ENCODE measurements at places on chromosomes 2 and 18.

DNA sequence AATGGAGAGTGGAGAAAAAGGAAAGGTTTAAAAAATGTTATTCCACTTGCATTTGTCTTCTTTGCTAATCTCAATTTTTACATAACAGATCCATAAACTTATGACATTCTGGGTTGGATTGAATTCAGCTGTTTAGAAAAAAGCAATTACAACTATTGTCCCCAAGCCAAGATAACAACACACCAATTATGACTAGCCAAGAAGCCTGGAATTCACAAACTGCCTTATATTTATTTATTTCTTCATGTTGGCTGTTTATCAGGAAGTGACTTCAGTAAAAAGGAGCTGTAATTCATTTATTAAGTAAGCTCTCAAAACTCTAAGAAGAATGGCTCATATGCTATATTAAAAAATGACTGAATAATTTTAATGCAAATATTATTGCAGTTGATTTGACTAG lies 137.4 kb downstream of the CALCRL start:
- DNase-seq, result no peak

DNA sequence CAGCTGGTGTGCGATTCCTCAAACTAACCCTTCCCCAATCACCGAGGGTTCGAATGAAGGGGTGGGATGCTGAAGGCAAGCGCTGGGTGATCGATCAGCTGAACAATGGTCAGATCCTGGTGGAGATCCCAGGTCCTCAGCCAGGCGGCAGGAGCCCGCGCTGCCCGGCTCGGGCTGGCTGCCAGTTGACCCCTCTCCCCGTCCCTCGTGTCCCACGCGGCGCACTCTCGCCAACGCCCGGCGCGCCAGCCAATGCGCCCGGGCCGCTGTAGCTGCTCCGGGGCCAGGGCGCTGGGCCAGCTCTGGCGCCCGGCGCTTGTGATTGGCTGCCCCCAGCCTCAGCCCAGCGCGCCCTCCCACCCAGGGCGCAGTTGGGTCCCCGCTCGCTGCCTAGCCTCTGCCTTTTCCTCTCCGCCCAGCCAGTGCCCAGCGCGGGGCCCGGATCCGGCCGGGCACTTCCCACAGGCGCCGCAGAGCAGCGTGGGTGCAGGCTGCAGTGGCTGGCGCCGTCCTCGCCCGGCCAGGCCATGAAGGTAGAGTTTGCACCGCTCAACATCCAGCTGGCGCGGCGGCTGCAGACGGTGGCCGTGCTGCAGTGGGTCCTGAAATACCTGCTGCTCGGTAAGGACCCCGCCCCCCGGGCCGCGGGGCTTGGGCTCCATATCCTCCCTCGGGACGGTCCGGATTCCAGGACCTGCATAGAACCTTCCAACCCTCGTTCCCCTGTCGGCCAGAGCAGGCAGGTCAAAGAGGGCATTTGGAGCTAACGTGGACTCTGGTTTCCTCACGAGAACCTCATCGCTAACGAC lies at the start of gene MOGAT1:
MOGAT1 (plus strand) TSS at position 400 of the 809 bp plus-strand sequence; CDS start at position 528, 128 bp downstream.
- no peak for DNase-seq

DNA sequence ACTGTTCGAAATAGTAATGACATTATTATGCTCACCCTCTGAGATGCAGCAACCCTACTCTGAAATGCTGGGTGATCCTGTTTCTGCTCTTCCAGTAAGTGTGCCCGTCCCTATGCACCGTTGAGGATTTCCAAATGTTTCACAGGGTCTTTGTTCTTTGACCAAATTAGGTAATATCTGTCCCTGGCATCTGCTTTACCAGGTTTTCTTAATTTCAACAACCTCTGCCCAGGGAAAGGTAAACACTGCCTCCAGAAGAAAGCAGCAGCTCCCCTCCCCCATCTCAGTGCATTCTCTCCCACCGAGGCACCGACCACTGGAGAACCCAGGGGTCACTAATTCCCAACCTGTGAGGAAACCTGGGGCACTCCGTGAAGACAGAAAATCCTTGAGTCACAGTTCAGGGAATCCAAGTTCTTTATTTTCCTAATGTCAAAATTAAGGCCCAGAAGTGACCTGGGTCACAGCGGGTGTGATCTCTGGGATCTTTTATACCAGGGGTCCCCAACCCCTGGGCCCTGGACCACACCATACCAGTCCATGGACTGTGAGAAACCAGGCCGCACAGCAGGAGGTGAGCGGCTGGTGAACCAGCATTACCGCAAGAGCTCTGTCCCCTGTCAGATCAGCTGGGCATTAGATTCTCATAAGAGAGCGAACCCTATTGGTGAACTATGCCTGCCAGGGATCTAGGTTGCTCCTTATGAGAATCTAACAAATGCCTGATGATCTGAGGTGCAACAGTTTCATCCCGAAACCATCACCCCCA lies 1.2 kb upstream of the GRB14 start:
- DNase-seq, result no peak

DNA sequence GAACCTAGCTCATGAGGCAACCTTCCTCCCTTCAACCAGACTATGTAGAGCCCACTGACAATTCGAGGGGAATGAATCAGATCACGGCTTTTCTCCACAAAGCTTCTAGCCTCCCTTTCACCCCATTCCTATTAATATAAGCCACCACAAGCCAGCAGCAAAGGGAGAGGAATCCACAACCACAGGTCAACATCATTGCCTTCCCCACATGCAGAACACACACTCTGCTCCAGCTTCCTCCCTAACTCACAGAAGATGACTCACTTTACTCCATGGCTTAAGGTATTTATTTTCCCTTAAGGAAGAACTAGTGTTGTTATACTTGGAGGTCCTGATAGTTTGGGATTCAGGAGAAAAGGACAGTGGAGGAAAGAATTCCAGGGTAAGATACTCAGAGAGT lies 272.2 kb downstream of the C1D start:
- no peak for DNase-seq

GRCh38 chr2:127545796-127546195 lies 10.3 kb downstream of the MYO7B start:
- DNase-seq, result no peak

- DNase-seq, result no peak
These were observed 34.3 kb upstream of the TAF1B start for GRCh38 chr2:9809064-9809356.

DNA sequence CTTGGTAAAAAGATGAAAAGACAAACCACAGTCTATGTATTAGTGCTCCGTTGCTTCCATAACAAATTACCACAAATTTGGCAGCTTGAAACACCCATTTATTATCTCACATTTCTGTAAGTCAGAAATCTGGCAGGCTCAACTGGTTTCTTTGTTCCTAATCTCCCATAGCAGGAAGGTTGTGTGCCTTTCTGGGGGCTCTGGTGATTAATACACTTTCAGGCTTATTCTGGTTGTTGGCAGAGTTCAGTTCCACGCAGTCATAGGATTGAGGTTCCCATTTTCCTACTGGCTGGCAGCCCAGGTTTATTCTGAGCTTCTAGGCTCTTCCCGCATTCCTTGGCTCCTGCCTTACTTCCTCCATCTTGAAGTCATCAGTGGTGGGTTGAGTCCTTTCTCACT lies 189.3 kb downstream of the ANAPC1 start:
- no peak for DNase-seq

GRCh38 chr2:223692191-223692947 lies 90.2 kb upstream of the SCG2 start:
- no peak for DNase-seq

DNA sequence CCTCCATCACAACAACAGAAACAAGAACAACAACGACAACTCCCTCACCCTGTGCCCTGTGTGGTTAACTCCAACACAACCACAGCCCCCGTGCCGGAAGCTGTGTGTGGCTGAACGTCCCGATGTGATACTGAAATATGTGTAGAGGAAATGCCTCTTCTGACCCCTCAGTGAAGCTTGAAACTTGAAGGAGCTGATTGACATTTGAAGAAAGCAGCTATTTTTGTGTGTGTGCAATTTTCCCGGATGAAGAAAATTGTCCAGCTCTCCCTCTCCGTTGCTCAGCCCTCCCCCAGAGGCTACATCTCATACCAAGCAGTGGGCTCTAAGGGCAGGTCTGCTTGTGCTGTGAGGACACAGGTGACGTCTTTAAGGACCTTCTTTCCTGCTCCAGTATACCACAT lies 173.8 kb downstream of the ICOS start:
- no peak for DNase-seq

DNA sequence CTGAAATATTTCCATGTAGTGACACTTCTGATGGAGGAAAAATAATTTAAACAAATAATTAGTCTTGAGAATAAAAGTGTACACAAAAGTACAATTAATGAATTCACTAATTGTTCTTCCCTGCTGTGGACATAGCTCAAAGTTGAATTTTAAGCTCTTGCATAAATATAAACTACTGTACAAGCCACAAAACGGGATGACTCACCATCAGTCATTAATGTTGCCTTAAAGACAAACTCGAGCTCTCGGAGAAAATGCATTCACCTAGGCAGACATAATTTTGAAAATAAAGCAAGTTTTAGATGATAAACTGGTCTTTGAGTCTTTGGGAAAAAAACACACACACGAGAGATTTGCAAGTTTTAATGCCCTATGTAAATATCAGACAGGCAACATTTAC lies 436.4 kb downstream of the ZNF521 start:
- no peak for DNase-seq

DNA sequence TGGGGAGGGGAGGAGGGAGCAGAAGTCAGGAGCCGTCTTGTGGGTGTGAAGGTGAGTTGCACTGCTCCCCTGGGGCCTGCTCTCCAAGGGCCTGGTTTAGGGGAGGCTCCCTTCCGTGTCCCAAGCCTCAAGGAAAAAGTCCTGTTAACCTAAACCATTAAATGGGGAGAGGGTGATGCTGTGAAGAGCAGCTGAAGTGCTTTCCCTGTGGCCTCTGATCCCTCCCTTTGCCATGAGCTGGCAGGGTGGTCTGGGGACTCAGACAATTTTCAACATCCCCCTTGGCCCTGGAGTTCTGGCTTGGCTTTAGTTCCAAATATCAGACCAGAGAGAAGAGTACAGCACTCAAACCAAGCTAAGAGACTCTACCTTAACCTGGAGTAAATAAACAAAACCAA lies 692 bp upstream of the POMC start:
- no peak for DNase-seq

DNA sequence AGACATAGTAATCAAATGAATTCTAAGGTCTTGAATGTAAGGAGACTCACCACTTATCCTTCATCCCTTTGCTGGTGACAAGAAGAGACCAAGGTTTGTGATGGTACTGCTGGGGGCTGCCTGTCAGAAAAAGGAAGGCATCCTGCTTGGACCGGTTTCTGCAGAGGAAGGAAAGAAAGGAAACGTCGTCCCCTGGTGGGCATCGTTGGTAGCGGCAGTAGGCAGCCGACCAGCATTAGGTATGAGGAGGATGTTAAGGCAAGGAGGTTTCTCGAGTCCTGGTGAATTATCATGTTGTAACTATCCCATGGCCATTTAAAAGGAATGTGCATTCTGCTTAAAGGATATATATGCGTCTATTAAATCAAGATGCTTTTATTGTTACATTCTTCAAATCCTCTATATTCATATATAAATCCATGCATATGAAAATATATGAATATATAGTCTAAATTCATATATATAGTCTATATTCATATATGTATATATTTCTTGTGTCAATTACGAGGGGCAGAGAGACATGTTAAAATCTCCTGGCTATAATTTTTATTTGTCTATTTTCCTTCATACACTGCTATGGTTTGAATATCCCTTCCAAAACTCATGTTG lies 94.4 kb upstream of the TGFA start:
- peak; percentile 40 for DNase-seq

- no peak for DNase-seq
These were observed 12.2 kb upstream of the GNAL start for GRCh38 chr18:11676867-11677266.

DNA sequence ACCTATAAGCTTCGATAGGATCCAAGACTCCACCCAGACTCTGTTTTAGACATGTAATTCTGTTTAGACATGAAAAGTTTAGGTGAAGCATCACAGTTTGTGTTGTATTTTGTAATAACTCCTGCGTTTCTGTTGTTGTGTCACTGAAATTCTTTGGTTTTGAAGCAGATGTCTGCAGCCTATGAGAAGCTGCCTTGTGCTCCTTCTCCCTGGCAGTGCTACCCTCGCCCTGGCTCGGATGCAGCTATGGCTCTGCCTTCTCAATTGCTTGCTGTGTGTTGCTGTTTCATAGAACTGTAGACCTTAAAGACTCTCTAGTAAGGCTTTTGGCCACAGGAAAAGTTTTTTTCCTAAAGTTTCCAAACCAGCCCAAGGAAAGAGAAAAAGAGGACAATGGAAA lies 40.2 kb upstream of the ZNF638 start:
- DNase-seq, result no peak

DNA sequence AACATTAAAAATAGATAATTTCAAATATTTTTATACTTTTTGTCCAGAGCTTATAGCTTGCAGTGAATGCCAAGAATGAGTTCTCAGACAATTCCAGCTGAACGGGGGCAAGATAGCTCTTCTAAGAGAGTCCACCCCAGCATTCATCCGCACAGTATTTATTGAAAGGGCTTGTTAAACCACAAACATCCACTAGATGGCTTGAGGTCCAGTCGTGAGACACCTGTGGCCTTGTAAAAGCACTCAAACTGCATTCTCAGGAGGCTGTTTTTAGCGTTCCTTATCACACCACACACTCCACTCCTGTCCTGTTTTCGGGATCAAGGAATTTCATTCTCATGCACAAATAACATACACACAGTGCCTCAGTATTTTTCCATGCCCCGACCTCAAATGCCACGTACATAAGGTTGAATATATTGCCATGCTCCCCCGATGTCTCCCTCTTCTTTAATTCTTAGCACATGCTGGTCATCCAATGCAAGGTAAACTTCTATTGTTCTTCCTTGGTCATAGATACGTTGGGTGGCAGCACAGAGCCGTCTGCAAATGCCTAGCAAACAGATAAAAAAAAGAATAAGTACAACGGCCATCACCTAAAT lies 47.4 kb downstream of the DNAJC10 start:
- DNase-seq, result no peak

GRCh38 chr18:76948345-76948744 lies 126.0 kb downstream of the ZNF236 start:
- DNase-seq, result no peak

DNA sequence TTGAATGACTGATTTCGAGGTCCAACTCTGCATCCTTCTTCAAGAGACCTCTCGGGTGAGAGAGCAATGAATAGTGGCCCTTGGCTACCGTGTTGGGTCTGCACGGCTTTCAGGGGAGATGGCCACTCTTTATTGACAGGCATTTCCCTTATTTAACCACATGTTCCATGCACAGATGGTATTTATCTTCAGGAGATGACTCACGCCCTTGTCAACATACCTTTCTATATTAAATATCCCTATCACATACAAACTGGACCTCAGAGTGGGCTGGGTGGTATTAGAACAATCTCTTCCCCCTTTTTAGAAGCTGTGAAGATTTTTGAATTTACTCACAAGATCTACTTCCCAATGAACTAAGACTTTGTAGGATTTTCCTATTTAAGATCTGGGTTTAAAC lies 109.6 kb upstream of the CDC42EP3 start:
- DNase-seq, result no peak

DNA sequence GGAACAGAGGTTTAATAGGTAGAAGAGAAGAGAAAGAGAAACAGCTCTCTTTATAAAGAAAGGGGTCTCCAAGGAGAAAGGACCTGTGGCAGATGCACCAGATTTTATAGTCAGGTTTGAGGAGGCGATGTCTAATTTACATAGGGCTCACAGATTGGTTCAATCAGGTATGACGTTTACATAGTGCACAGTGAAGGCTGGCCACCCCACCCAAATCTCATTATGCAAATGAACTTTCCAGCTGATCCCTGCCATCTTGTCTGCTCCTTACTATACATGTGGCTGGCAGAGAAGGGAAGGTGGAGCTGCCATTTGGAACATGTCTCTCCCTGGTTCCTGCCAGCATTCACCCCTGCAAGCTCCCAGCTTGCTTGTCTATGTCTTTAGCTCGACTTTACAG lies 557.8 kb downstream of the SUCLG1 start:
- no peak for DNase-seq

- no peak for DNase-seq
These were observed 82.7 kb upstream of the POMC start for GRCh38 chr2:25251071-25251421.

All from NCI-H187 treated with DMSO at 0.1 percent for 48 hours (cell line).